Activated CD4-positive, alpha-beta T cell treated with anti-CD3 and anti-CD28 coated beads for 4 hours (primary cell): ENCODE measurements at places on chromosomes 6 and 20.

DNA sequence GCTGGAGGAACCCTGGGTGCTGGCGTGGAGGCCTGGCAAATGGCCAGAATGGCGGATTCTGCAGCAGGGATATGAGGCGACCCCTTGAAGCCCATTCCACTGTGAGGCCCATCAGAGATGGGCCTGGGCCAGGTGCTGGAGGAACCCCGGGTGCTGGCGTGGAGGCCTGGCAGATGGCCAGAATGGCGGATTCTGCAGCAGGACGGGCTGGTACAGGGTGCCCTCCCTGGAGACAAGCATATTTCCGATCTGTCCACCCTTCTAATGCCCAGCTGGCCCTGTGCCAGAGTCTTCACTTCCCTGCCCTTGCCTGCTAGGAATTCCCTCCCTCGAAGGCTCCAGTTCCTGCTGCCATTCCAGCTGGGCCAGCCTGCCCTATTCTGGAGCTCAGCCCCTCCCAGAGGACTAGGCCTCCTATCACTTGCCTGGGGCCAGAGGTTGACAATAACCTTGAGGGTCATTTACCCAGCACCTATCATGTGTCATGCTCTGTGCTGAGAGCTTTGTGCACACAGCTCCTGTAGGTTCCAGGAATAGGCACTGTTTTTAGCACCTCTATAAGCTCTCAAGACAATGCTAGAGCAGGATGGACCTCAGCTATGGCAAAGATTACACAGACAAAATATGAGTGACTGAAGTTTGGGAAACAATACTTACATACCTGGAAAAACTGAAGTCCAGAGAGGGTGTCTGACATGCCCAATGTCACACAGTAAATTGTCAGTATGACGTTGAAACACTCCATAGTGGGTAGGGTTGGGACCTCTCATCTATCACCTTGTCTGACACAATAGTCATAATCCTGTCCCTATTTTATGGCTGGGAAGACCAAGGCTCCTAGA lies 21.4 kb downstream of the SUN5 start:
- DNase-seq: no peak

DNA sequence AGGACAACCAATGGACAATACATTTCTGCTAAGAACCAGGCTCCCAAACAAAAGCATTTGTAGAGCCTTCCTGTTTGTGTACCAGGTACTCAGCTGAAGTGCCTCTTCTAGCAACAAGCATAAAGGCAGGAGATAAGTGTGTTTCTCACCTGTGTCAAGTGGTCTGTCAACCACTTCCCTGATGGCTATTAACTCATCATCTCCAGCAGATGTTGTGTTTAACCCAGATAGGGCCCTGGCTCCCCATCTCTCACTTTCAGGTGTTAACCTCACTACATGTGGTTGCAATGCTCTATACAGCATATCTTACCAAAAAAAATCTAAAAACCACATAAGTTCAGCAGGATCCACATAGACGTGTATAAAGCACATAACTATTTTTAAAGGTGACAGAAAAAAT lies 9.6 kb upstream of the IL17A start:
- no peak for DNase-seq

- DNase-seq: peak; percentile 41
These were observed 39.2 kb downstream of the DYNLT1 start for GRCh38 chr6:158605266-158605878.

DNA sequence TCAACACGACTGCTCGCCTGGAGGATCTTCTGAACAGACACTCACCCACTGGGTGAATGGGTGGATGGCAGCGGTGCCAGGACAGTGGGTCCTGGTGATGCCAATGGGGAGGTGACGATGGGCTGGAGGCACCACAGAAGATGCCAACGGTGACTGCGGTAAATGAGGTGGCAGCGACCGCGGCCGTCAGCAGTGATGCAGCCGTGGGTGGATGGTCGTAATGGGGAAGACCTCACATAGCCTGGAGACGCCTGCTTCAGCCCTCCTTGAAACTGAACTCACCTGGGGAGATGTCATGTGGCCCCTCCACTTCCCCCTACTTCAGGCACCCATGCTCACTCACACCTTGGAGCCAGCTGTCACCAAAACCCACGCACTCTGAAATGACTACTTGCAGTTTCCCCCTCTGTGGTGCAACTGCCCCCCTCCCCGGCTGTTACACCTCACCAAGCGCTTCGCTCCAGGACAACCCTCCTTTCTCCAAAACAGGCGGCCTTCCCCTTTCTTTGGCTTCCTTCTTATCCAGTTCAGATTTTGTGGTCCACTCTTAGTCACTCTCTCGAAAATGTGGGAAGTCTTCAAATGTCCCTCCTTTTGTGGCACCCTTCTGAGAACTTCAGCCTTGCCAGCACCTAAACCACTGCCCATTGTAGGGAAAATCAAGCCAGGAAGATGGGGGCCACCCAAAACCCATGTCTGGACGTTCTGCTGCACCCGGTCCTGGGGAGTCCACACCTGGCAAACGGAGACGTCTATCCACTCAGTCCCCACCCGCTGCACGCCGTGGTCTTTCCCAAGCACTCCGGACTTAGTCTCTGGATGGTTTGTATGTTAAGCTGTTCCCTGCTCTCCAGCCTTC lies 10.4 kb upstream of the ABHD16B start:
- no peak for DNase-seq

DNA sequence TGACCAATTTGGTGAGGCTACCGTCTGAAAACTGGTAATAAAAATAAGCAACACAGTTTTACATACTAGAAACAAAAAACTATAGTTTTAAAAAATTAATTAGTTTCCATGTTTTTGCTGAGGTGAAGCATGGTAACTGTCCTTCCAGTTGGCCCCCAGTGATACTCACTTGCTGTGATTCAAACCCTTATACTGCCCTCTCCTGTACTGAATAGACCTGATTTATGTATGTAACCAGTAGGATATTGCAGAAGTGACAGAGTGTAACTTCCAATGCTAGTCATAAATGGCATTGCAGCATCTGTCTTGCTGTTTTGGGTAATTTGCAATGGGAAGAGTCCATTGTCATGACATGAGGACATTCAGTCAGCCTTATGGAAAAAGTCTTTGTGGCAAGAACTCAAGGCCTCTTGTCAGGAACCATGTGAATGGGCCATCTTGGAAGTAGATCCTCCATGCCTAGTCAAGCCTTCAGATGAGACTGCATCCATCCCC lies 8.9 kb upstream of the CHD6 start:
- no peak for DNase-seq

DNA sequence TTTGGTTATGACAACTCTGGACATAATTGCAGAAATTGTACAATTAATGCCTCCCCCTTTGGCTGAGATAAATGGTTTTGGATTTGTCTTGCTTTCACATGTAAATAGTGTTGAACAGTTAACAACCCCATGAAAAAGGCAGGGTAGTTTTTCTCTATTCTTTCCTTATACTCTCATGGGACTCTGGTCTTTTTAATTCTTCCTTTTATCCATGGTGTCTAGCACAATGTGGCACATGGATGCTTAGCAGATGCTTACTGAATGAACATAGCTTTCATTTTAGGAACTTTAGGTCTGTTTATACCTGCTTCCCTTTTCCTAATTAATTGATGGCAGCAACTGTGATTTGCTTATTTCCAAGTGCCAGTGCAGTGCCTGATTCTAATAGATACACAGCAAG lies 75.6 kb downstream of the NCOA3 start:
- no peak for DNase-seq

DNA sequence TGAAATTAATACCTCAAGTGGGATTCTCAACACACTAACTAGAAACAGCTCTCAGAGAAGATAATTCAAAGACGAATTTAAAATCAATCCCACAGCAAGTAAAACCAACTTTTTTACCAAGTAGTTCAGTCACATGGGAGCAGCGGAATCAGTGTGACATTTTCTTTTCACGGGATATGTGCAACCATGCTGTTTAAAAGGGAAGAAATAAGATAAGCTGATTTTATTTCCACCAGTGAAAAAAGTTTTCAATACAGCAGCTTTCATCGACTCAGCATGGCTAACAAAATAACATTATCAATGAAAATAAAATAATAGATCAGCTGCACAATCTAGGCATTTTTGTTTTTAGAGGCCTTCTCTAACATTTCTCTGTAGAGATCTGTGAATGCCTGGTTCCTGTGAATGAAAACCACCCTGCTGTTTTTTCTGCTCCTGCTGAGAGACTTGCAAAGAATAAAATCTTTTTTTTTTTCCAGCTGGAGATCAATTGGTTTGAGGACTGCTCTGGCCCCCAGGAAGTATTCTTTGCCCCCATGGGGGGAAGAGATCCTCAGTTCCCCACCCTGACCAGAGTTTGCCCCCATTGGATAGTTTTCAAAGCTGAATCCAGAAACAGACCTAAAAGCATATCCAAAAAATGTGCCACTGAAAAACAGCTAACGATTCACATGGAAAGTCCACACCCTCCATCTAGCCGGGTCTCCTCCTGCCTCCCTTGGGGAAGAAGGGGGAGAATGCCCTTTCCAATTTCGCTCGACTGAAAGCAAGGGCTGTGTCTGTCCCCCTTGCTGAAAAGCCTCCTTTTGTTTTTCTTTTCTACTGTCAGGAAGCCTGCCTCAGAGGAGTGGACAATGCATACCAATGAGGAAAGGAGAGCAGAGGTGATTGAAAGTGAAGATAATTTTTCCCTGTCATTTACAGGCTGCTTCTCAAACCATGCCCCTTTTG lies 317.6 kb downstream of the PRKN start:
- no peak for DNase-seq

GRCh38 chr20:47389867-47390347 lies 33.4 kb upstream of the ZMYND8 start:
- no peak for DNase-seq

GRCh38 chr6:79438030-79438429 lies 99.2 kb downstream of the LCA5 start:
- DNase-seq: no peak

GRCh38 chr6:168951217-168951616 lies 302.4 kb downstream of the THBS2 start:
- no peak for DNase-seq

DNA sequence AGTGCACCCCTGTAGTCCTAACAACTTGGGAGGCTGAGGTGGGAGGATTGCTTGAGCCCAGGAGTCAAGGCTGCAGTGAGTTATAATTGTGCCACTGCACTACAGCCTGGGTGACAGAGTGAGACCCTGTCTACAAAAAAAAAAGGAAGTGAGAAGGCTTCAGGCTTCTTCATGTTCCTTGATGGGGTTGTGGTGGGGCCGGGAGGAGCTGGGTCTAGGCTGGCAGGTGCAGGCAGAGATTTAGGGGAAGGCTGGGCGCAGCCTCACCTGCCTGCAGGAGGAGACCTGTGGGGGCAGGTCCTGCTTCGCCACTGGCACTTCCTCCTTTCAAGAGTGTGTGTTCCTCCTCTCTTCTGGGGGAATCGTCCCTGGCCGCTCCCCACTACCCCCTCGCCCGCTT lies 63.9 kb downstream of the CHMP4B start:
- no peak for DNase-seq

DNA sequence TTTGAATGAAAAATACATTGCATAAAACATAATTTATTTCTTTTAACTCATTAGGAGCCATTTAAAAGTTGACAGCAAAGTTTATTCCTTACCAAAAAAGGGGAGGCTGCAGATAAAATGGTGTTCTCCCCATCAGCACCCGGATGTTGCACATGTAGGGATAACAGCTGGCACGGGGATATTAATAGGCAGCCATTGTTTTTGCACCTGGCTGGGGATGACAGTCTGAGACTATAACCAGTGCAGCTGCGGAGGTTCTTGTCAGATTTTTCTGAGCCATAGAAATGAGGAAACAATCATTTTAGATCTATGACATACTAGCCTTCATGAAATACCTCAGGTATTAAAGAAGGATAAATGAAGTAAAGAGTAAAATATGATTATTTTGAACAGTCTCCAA lies 20.1 kb upstream of the HECA start:
- DNase-seq: no peak

DNA sequence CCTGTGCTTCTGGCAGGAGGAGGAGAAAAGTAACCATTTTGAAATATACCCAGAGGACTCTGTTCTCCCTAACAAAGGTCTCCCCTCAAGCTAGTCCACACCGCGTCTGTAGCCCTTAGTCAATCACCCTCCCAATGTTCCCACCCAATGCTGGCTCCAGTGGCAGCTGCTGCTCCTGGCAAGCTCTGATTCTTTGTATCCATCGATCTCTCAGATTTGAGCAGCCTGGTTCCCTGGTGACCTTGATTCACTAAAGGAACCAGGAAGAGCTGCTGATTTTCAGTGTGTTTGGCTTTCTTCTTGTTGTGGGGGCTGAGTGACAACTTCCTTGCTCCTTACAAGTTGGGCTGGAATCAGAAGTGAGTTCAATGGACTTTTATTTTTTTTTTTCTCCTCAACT lies 68.5 kb downstream of the FOXC1 start:
- DNase-seq: no peak

GRCh38 chr6:16274885-16275589 lies 36.6 kb downstream of the GMPR start:
- DNase-seq: no peak

DNA sequence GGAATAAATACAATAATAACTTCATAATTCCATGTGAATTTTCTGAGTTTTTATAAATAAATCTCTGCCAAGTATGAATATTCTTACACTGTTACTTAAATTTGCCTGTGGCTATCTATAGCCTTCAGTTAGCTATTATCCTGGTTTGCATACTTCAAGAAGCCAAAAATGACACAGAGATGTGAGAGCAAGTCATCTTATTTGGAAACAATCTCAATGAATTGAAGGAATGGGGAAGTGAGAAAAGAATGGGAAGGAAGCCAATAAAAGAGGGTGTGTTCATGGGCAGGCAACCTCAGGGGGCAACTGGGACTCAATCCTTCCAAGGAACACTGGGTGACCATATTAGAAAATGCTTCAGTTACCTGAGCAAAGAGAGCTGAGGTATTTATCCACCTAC lies 9.9 kb downstream of the HAO1 start:
- no peak for DNase-seq

GRCh38 chr6:32046450-32047083 lies 8.4 kb downstream of the CYP21A2 start:
- no peak for DNase-seq

DNA sequence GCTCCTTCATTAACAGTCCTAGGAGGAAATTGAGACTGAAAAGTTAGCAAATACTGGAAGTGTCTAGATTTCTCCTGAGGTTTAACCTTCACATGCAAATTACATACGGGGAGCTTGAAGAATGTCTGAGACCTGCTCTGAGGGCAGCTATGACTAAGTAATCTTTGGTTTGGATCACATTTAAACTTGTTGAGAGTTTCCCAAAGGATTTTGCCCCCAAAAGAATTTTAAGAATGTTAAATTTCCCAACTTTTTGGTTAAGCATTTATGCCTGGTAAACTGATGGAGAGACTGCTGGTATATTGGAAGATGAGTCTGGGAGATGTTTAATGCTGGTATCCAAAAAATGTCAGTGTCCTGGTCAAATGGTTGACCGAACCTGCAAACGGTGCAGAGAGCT lies 97.0 kb downstream of the RREB1 start:
- DNase-seq: no peak

GRCh38 chr6:134908906-134909516 lies 40.9 kb downstream of the ALDH8A1 start:
- DNase-seq: no peak

DNA sequence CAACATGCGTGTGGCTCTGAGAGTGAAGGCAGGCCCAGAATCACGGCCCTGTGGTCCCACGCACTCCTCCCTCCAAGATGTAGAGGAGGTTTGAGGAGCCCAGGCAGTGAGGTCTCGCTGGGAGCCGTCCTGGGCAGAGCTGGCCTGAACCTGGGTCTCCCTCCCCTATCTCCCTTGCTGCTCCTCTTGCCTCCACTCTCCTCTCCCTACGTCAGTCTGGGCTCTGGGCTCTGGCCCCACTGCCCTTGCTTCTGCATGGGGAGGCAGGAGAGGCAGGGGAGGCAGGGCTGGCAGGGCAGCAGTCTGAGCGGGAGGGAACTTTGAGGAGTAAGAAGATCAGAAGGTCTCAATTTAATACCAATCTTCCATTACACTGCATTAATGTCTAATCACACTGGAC lies 375.1 kb downstream of the ZFAND3 start:
- DNase-seq: no peak

- DNase-seq: no peak
These were observed 2.9 kb downstream of the TPD52L1 start for GRCh38 chr6:125156496-125156895.
